ENCODE measurements at places on chromosomes 11 and 22. TPM values are rescaled to one million over a fixed set of nuclear protein-coding genes. Genes with fewer than 3 reads are reported as not detected.

DNA sequence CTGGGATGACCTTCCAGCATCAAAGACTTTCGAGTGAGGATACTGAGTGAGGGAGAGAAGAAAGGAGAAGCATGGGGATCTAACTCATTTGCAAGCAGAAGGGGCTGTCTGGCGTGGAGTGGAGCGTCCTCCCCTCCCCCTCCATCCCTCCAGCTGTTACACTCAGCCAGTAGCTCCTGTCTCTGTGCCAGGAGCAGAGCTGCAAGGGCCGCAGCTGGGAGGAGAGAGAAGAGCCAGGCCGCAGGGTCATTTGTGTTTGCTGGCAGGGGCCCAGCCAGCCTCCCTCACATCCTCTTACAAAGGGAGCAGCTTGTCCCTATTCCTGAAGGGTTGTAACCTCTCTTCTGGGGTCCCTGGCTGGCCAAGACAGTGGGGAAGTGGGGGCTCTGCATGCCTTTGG lies 57.9 kb downstream of the NECTIN1 start:
- no peak overlapping the region for H3K4me3 ChIP-seq
- H3K36me3 ChIP-seq: peaks cover 4% of the 10 kb centered on the region
- no peaks in the 10 kb centered on the region for H3K27me3 ChIP-seq
- DNase-seq: no peak
- H3K27ac ChIP-seq: no peak overlapping the region
- peaks cover 29% of the 10 kb centered on the region for H3K4me1 ChIP-seq

GRCh38 chr22:46528121-46528610 lies 9.3 kb downstream of the CELSR1 start:
- H3K4me3 ChIP-seq: peak overlapping the region; percentile 24
- DNase-seq: no peak
- H3K36me3 ChIP-seq: peaks cover 25% of the 10 kb centered on the region
- H3K27ac ChIP-seq: peak overlapping the region; percentile 67
- H3K4me1 ChIP-seq: peaks cover 32% of the 10 kb centered on the region

- H3K4me3 ChIP-seq: peak within 1 kb of the TSS; percentile 86
- H3K27me3 ChIP-seq: peaks cover 24% of the 10 kb centered on the region
- peak within 1 kb of the TSS; percentile 73 for H3K27ac ChIP-seq
- DNase-seq: no peak
Measured at GRCh38 chr11:44726283-44727113, at the start of gene TSPAN18. Gene TSPAN18, plus strand, starts transcription at chr11:44726962. Its CDS starts 179,455 bp downstream, at chr11:44906417.

DNA sequence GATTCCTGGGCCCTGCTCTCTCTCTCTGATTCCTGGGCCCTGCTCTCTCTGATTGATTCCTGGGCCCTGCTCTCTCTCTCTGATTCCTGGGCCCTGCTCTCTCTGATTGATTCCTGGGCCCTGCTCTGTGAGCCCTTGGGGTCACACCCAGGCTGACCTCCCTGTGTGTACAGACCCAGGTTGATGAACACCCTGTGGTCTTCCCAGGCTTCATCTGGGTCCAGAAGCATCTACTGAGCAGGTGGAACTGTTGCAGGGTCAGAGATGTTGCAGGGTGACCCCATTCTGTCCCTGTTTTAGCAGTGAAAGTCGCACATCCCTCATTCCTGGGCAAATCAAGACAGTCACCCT lies 16.3 kb upstream of the GDPD5 start:
- no peak overlapping the region for H3K27ac ChIP-seq
- H3K36me3 ChIP-seq: no peaks in the 10 kb centered on the region
- DNase-seq: no peak
- H3K27me3 ChIP-seq: no peaks in the 10 kb centered on the region
- no peak overlapping the region for H3K4me3 ChIP-seq

- no peak overlapping the region for H3K4me3 ChIP-seq
- H3K4me1 ChIP-seq: no peaks in the 10 kb centered on the region
- no peak for DNase-seq
- H3K27ac ChIP-seq: no peak overlapping the region
- no peaks in the 10 kb centered on the region for H3K27me3 ChIP-seq
- peaks cover 76% of the 10 kb centered on the region for H3K36me3 ChIP-seq
Measured at GRCh38 chr11:108705061-108705460, 40.2 kb downstream of the DDX10 start.

- H3K27ac ChIP-seq: no peak overlapping the region
- H3K4me1 ChIP-seq: no peaks in the 10 kb centered on the region
- no peaks in the 10 kb centered on the region for H3K27me3 ChIP-seq
- peaks cover 4% of the 10 kb centered on the region for H3K36me3 ChIP-seq
Measured at GRCh38 chr11:12618743-12619540, 55.3 kb upstream of the TEAD1 start.

DNA sequence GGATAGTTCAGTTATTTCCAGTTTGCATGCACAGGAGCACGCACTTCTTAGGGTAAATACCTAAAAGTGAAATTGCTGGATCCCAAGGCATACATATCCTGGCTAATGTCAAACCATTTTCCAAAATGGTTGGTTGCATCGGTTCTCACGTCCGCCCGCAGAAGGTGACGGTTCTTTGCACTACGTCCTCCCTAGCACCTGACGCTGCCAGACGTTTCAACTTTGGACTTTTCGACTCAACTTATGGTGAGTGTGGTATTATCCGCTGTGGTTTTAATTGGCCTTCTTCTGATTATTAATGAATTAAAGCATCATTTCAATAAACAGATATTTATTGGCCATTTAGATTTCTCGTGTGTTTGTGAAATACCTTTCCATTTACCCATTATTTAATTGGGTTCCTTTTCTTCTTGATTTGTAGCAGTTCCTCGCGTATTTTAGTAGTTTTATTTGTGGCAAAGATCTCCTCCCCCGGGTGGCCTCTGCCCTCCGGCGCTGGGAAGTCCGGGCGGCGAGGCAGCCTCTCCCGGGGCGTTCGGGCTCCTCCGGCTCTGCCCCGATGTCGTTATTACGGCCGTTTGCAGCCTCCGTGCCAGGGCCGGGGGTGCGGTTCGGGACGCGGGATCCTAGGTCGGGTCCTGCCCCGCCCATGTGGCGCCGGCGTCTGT lies at the start of gene JHY:
Gene JHY, plus strand, starts transcription at position 571 of the 668 bp plus-strand sequence. CDS start 3,091 bp downstream, outside the sequence.
- H3K27ac ChIP-seq: peak within 1 kb of the TSS; percentile 94
- peaks cover 7% of the 10 kb centered on the region for H3K4me1 ChIP-seq
- H3K4me3 ChIP-seq: peak within 1 kb of the TSS; percentile 93
- peaks cover 37% of the 10 kb centered on the region for H3K27me3 ChIP-seq
- DNase-seq: peak; percentile 79

DNA sequence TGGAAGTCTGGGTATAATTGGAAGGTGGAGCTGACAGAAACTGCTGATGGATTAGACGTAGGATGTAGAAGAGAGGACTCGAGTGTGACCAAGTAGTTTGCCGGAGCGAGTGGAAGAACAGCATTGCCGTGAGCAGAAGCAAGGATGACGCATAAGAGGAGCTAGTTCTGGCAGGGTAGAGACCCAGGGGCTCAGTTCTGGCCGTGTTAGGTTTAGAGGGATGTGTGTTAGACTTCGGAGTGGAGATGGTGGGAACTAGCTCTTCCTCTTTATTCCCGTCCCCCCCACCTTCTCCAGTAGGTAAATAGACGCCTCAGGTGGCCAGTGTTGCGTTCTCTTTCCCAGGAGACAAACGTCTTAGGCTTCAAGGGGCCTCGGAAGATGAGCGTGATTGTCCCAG lies 19.1 kb downstream of the TUB start:
- H3K4me3 ChIP-seq: no peak overlapping the region
- peak; percentile 32 for DNase-seq
- H3K27ac ChIP-seq: no peak overlapping the region
- H3K4me1 ChIP-seq: peaks cover 3% of the 10 kb centered on the region
- peaks cover 6% of the 10 kb centered on the region for H3K36me3 ChIP-seq
- no peaks in the 10 kb centered on the region for H3K27me3 ChIP-seq

DNA sequence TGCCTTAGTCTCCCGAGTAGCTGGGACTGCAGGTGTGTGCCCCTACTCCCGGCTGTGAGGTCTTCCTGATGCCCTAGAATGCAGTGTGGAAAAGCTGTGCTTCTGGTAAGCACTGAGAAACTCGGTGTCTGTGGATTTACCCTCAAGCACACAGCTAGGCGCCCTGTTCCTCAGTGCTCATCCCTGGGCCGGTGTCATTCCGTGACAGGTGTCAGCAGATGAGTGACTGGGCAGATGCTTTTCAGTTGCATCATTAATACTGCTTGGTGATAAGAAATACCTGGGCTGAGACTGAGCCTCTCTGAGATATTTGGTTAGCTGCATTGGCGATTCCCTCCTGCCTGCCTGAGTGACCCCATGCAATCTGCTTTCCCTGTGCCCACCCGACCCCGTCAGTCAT lies 21.8 kb downstream of the FAM118A start:
- no peaks in the 10 kb centered on the region for H3K27me3 ChIP-seq
- no peak overlapping the region for H3K27ac ChIP-seq
- H3K36me3 ChIP-seq: peaks cover 22% of the 10 kb centered on the region
- no peak for DNase-seq
- no peak overlapping the region for H3K4me3 ChIP-seq

DNA sequence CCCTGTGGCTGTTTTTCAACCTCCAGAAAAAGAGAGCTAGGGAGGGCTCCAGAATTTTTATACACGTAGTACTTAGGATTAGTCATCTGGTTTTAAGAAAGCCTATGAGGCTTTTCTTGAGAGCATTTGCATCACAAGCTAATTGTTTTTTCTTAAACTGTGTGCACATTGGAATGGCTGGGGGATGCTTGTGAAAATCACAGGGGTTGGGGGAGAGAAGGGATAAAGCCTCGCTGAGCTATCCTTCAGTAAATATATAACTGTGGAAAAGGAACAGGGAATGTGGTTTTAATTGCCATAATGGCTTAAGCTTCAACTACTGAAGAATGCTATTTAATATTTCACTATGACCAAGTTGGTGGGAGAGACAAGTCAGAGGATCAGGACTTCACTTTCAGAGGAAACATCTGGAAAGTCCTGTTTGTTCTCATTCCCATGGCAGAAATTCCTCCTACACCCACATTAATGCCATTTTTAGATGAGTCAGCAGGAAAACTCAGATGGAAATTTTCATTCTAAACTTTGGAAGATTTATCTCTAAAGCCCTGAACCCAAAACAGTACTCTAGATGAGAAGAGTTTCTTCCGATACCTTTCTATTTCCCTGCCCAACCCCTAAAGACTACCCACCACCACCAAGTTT lies 591.3 kb downstream of the LRRC4C start:
- DNase-seq: no peak
- H3K4me3 ChIP-seq: peak overlapping the region; percentile 46
- H3K4me1 ChIP-seq: peaks cover 12% of the 10 kb centered on the region

GRCh38 chr11:7982582-7983119 lies 4.5 kb upstream of the EIF3F start:
- H3K36me3 ChIP-seq: no peaks in the 10 kb centered on the region
- DNase-seq: no peak
- H3K27ac ChIP-seq: no peak overlapping the region
- H3K27me3 ChIP-seq: peaks cover 7% of the 10 kb centered on the region
- peaks cover 7% of the 10 kb centered on the region for H3K4me1 ChIP-seq

DNA sequence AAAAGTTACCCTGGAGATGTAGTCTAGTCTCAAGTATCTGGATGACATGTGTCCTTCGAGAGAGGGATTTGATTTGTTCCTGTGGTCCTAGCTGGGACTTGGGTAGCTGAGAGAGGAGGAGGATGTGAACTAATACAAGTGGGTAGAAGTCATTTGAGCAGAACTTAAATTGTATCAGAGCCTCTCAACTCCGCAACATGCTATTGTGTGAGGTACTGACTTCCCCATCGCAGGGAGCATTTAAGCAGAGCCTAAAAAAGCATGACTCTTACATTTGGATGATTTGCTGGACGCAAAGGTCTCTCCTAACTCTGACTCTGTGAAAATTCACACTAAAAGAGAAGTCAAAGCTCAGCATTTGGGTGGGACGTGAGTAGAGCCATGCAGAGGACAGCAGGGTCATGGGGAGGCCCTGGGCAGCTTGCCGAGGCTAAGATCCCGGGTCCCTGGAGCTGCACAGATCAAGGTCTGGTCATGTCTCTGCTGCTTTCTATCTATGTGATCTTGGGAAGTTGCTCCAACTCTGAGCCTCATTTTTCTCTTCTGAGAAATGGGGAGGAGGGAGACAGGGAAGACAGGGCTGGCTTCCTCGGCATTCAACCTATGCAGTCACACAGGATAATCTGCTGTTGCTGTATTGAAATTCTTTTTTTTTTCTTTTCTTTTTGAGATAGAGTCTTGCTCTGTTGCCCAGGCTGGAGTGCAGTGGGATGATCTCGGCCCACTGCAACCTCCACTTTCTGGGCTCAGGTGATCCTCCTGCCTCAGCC lies 44.9 kb downstream of the CD82 start:
- no peak for DNase-seq
- H3K4me3 ChIP-seq: no peak overlapping the region
- no peaks in the 10 kb centered on the region for H3K27me3 ChIP-seq
- peaks cover 19% of the 10 kb centered on the region for H3K4me1 ChIP-seq
- no peaks in the 10 kb centered on the region for H3K36me3 ChIP-seq

DNA sequence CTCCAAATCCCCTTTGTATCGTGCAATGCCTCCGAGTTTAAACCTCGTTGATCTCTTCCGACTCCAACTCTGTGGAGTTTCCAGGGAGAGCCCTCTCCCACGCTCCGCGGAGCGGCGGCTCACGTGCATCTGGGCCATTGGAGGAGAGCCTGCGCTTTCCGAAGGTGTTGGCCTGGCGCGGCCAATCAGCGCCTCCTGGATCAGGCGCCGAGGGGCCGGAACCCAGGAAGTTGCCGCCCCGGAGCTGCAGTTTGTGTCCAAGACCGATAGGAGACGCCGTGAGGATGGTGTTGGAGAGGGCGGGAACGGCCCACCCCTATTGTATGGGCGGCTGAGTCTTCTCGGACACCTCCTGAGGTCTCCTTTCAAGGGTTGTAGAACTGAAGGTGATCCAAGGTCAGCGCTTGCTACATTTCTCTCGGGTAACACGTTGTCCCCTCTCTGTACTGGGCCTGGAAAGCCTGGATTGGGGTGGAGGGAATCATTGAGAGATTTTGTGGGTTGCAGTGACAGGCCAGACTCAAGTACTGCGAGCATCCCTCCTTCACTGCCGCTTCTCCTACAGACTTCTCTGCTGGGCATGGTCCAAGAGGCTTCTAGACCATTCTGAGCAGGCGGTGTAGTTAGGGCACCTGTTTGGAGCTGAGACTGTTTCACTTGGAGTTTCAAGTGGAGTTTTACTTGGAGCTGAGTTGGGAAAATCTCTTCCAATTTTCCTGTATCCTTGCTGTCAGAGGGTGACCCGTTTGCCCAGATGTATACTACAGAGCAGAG lies 1.7 kb downstream of the ADAMTS15 start:
- peak overlapping the region; percentile 97 for H3K4me3 ChIP-seq
- peak; percentile 83 for DNase-seq
- H3K36me3 ChIP-seq: peaks cover 13% of the 10 kb centered on the region
- H3K27me3 ChIP-seq: peaks cover 51% of the 10 kb centered on the region
- H3K4me1 ChIP-seq: peaks cover 21% of the 10 kb centered on the region

- H3K36me3 ChIP-seq: peaks cover 5% of the 10 kb centered on the region
- H3K4me1 ChIP-seq: peaks cover 11% of the 10 kb centered on the region
- no peak for DNase-seq
- no peak overlapping the region for H3K27ac ChIP-seq
Measured at GRCh38 chr11:35712533-35712932, 50.0 kb downstream of the TRIM44 start.

The RIMBP3B gene
- 0.29 TPM for total RNA-seq

The OMP gene
- total RNA-seq: 0.86 TPM

The GSTT2 gene
- total RNA-seq: not detected

Measured in type B pancreatic cell (in vitro differentiated cells).